Kasumi-1 (cell line): ENCODE measurements at places on chromosomes 1 and 21.

- no peak for DNase-seq
These were observed 103.8 kb upstream of the CASZ1 start for GRCh38 chr1:10900251-10900651.

GRCh38 chr1:152585586-152585985 is 5.3 kb upstream of the LCE3D start:
- no peak for DNase-seq

GRCh38 chr1:26009796-26010447 is 11.7 kb upstream of the EXTL1 start:
- DNase-seq = peak; percentile 21

DNA sequence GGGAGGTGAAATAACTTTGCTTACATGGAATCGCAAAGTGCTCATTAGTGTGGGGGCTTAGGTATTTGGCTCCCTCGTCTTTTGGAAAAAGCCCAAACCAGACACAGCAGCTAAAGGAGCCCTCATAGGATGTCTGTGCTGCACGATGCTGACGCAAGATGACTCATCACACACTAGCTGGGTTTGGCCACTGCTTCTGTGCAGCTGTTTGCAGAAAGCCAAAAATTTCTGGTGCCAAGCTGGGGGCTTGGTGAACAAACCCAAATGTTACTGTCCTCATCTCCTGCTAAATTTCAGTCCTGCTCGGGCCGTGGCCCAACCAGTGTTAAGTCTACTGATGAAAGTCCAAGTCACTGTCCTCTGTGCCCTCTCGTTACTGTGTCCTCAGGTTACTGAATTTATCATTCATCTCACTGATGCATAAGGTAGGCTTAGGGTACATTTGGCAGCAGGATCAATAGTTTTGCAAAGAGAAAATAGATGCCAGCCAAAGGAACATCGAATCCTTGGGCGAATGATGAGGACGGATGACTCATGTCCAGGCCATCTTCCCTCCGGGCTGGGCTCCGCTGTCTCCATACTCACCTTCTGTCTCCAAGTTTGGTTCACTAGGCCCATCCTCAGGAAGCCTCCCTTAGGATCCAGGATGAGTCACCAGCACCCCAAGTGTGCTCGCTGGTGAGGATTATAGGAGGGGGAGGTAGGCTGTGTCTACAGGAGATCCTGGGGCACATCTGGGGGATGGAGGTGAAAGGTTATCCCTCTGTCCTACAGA is 177.7 kb downstream of the ADSS2 start:
- peak; percentile 44 for DNase-seq

GRCh38 chr1:155893389-155894142 is 17.6 kb downstream of the RIT1 start:
- peak; percentile 57 for DNase-seq
